Muscle of back (tissue), 13 donors: ENCODE measurements at places on chromosomes 12 and 14. TPM values are rescaled to one million over a fixed set of nuclear protein-coding genes. Genes with fewer than 3 reads are reported as not detected.

Gene MUCL1
- polyA plus RNA-seq, result not detected

DNA sequence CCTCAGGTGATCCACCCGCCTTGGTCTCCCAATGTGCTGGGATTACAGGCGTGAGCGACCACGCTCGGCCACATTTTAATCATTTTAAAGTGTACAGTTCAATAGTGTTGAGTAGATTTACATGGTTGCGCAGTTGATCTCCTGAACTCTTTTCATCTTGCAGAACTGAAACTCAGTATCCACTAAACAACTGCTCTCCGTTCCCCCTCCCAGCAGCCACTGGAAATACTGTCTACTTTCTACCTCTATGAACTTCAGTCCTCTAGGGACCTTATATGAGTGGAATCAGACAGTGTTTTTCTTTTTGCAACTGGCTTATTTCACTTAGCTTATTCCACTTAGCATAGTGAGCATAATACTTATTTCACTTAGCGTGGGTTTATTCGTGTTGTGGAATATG is 53.7 kb downstream of the KCTD10 start:
- DNase-seq, result no peak

DNA sequence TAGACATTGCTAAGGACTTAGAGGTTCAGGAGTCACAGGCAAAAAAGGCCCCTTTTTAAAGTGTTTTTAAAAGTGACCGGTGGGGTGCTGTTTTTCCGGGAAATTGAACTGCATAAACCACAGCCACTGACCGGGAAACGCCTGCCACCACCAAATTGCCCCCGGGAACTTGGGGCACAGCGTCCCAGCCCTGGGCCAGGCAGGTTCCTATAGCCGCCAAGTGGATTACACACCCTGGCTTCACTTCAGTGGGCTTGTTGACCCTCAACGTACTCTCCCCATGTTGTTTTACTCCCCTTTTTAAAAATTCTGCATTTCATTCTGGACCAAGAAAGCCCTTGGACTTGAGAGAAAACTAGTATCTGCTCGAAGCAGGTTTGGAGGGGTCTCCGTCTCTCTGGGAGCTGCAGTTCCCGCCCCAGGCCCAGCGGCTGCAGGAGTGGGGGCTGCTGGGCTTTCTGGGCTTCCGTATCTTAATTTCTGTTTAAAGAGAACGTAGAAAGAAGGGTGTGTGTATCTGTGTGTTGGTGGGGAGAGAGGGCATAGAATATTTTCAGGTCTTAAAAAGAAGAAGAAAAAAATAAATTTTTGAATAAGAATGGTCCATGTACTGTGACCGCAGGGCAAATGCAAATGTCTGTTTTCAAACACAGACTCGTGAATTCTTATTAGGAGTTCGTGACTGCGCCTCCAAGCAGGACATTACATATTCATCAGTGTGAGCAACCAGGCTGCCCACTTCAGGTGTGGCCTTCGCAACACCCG is 82.9 kb downstream of the PAPOLA start:
- no peak for DNase-seq

GRCh38 chr14:101474563-101475455 is 86.5 kb upstream of the DIO3 start:
- no peak for DNase-seq

Gene TRAF3
- polyA plus RNA-seq, result 10.9 TPM

- no peak for DNase-seq
Observed at GRCh38 chr14:94373708-94374107, 14.7 kb downstream of the SERPINA1 start.

DNA sequence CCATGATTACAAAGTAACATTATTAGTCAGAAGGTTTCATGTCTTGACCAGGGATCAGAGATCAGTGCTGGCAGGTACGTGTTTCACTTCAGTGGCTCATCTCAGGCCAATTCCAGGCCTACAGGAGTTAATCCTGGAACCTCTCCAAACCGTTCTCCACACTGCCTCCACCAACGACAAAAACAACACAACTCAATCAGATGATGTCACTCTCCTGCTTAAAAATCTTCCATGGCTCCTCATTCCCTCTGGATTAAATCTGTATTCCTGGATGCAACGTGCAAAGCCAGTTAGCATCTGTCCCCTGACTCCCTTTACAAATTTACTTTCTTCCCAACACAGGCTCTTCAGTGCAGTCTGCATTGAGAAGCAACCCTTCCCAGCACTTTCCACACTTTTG is 34.3 kb upstream of the TXNRD1 start:
- peak; percentile 7 for DNase-seq

DNA sequence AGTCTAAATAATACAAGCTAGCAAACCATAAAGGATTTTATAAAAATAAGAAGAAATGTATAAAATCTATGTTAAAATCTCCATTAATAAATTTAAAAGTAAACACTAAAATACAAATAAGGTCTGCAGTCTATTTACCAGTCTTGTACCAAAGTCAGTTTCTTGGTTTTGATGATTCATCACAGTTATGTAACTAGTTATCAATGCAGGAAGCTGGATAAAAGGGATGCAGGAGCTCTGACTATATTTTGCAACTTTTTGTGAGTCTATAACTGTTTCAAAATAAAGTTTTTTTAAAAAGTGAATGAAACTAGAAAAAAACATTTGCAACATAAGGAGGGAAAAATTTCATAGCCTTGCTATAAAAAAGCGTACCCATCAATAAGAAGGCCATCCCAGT is 151.5 kb downstream of the DERA start:
- no peak for DNase-seq

DNA sequence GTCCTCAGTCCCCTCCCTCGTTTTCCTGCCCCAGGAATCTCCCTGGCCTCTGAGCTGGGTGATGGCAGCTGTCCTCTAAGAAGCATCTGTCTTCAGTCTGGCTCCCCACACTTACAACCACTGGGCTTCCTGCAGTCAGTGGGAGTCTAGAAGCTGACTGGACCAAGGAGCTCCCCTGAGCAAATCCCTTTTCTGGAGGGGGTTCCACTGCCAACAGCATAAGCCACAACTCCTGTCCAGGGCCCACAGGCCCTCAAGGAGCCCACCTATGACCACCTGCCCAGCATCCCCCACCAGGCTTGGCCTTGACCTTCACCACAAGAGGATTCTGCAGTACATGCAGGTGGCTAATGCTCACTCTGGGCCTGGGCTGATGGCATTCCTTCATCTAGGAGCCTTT is 4.1 kb downstream of the RDH16 start:
- DNase-seq, result no peak

Gene BTBD6
- 38.1 TPM for polyA plus RNA-seq

Gene BEST3
- polyA plus RNA-seq, result 112 TPM

GRCh38 chr12:34401659-34402227 is 379.4 kb downstream of the ALG10 start:
- no peak for DNase-seq

Gene VDR
- 0.53 TPM for polyA plus RNA-seq

Gene P2RX7
- polyA plus RNA-seq, result 1.3 TPM

DNA sequence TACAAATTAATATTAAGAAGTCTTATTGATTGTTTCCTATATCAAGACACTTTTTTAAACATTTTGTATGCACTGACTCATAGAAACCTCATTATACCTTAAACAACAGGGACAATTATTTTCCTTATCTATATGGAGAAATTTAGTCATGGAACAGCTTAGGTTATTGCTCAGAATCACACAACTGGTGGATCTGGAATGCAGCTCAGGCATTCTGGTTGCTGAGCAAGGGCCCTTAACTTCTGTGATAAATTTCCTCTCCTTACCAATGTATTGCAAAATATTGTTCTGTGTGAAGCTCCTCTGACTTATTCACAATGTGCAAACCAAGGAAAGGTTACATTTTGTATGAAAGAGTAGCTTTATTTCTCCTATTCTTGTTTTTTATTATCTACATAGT is 817.8 kb downstream of the LRFN5 start:
- no peak for DNase-seq

Gene APOF
- polyA plus RNA-seq, result not detected

Gene GPR137C
- polyA plus RNA-seq, result 3.2 TPM

GRCh38 chr14:65320661-65321308 is 91.7 kb upstream of the FUT8 start:
- no peak for DNase-seq

Gene PMEL
- polyA plus RNA-seq, result 1.7 TPM

- DNase-seq, result peak; percentile 48
Observed at GRCh38 chr14:59254911-59255545, 66.6 kb downstream of the DAAM1 start.

DNA sequence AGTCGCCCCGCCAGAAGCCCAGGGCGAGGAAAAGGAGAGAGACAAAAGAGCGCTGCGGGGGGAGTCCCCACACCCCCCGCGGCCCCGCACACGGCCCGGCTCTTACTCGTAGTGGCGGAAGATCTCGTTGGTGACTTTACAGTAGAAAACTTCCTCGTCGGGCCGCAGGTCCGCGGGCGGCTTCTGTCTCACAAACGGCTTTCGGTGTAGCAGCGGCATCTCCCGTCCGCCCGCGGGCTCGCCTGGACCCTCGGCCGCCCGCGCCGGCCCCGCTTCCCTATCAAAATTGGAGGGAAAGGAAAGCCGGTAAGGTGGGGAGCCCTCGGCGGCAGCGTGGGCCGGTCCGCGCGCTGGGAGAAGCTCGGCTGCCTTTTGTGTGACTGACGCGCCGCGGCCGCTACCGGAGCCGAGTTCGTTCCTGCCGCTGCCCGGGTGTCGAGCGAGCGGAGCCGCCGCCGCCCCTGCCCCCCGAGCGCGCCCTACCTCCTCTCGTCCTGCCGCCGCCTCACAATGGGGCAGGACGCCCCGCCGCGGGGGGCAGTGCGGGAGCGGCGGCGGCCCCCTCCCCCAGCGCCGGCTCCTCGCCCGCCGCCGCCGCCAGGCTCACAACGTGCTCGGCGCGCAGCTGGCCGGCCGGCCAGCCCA is 652 bp downstream of the BAZ1A start:
- peak; percentile 60 for DNase-seq

DNA sequence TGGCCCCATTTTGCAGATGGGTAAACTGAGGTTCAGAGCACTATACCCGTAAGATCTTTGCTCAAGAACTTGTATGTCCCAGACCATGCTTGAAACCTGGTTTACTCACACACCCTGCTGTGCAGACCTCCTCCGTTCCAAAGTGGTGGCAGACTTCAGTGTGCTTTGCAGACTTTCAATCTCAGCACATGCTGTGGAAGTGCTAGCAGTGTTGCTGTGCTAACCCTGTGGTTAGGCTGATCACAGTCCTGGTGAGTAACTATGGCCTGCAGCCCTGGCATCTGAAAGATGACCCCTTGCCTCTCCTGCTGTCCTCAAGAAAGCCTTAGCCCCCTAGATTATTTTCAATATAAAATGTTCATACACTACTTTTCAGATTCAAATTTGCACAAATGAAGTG is 450.6 kb downstream of the DPF3 start:
- no peak for DNase-seq

GRCh38 chr12:38157274-38157932 is 159.2 kb upstream of the ALG10B start:
- DNase-seq, result no peak

GRCh38 chr12:120007272-120007671 is 18.2 kb downstream of the BICDL1 start:
- no peak for DNase-seq

Gene SOX5
- polyA plus RNA-seq, result 1.6 TPM

GRCh38 chr14:54497224-54497623 is 8.4 kb upstream of the GMFB start:
- no peak for DNase-seq

DNA sequence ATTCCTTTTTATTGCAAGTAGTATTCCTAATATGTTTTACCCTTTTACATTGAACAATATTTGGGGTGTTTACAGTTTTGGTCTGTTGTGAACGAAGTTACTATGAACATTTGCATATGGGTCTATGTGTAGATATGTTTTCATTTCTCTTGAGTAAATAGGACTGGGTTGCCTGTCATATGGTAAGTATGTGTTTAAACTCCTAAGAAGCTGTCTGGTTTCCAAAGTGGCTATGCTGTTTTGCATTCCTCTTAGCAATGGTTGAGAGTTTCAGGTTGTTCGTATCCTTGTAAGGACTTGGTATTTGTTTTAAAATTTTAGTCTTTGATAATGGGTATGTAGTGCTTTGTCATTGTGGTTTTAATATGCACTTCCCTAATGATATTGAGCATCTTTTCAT is 6.3 kb downstream of the METAP2 start:
- no peak for DNase-seq

GRCh38 chr12:68115281-68115680 is 44.3 kb downstream of the IFNG start:
- no peak for DNase-seq

Gene TOMM20L
- 0.56 TPM for polyA plus RNA-seq

Gene B4GALNT3
- 10.5 TPM for polyA plus RNA-seq

Gene ANO4
- polyA plus RNA-seq, result 0.80 TPM

DNA sequence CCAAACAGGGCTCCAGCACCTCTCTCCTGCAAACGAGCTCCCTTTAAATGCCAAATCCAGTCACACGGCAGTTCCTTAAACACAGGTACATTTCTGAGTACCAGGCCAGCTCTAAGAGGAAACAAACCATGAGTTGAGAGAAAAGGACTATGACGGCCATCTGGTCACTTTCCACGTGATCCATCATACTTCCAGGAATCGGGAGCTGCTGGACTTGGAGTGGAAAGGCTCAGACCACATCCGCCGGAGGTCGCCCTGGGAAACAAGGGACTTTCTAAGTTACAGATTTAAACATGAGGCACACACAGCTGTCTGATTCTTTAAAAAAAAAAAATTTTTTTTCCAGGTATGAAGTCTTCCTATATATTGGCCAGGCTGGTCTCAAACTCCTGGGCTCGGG is 39.2 kb downstream of the ACADS start:
- DNase-seq, result no peak
